ENCODE measurements at places on chromosomes 7 and 10.

DNA sequence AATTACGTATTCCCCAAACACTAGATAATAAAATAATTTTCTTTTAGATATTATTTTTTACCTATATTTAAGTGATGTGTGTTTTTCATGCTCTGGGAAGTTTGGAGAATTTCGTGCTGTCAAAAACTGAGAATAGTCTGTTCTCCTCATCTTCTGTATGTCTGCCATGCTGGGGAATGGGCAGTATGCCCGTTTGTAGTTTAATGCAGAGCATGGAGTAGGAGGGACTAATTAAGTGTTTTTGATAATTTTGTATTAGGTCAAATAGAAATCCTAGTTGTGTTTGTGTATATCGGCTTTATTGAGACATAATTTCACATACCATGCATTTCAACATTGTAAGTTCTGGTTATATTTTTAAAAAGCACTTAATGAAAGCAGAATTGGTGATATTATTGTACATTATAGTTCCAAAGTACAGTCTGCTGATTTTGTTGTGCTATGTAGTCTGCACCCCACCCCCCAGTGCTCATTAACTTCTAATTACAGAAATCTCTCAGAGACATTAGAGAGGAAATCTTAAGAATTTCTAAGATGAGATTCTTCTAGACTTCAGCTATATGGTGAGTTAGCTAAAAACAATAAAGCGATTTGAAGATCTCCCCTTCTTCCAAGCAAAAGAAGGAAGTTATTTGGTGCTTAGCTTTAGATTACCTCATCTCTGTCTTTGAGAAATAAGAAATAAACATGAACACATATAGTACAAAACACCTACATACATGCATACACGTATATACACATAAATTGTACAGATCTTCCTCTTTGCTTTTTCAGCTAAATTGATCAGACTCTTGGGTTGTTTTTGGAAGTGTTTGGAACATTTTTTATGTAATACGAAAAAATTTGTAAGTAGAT, 22.2 kb downstream of the ZRANB1 start:
- no peak for DNase-seq

DNA sequence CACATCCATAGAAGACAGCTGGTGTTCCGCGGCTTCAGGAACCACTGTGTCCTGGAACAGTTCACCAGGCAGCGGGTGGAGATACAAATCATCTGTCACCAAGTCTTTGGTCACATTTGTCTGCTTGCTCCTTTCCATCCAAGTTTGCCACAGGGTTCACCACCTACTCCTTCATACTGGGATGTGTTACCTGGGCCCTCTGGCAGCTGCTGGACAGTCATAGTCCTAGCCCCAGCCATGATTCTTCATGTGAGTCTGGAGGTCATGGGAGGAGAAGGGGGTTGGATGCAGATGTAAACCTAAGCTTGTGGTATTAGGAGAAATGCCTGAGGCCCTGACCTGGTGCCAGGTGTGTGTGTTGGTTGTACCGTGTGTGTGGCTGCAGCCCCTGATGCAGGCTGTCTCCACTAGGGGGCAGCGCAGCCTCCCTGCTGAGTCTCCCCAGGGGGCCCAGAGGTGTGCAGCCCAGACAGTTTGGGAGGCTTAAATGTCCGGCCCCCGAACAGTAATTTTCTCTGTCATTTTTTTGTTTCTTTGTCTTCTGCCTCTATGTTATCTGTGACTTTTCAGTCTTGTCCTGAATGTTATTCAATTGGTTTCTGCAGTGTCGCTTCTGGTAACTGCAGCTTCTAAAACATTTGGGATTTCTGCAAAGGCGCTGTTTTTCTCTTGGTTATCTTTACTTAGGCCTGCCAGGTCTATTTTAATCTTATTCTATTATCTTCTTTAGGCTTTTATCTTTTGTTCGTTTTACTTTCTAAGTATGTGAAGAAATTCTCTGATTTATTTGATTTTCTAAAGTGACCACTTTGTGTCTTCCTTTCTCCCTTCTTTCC, 14.8 kb downstream of the NPS start:
- DNase-seq = peak; percentile 39

- no peak for DNase-seq
These were observed 315.9 kb upstream of the LRRN3 start for GRCh38 chr7:110775046-110775445.

DNA sequence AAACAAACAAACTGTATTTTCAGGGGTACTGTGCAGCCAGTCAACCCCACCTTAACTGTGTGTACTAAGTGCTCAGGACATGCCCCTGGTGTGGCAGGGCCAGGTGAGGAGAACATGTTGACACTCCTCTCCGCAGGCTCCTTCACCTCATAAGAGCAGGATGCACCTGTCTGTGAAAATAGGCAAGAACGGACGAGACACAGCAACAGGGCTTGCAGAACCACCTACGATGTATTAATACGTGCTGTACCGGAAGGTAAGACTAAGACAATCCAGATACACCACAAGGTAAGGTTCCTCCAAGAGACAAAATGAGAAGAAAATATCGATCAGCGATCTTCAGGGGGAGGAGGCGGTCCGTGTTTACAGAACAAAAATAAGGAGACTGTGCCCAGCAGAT, 65.8 kb upstream of the CAMK2B start:
- DNase-seq = no peak

DNA sequence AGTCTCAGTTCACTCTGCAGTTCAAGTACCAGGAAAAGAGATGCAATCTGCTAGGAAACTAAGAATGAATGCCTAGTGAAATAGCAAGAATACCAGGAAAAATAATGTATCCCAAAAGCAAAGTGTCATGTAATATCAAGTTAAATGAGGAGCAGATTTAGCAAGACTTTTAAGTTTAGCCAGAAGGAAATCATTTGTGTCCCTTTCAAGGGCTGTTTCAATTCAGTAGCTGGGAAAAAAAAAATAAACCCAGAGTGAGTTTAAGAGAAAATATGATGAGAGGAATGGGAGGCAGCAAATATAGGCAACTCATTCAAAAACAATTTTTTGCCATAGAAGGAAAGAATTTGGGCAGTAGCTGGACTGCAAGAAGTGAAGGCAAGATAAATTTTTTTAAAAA, 135.8 kb downstream of the DGKB start:
- no peak for DNase-seq

DNA sequence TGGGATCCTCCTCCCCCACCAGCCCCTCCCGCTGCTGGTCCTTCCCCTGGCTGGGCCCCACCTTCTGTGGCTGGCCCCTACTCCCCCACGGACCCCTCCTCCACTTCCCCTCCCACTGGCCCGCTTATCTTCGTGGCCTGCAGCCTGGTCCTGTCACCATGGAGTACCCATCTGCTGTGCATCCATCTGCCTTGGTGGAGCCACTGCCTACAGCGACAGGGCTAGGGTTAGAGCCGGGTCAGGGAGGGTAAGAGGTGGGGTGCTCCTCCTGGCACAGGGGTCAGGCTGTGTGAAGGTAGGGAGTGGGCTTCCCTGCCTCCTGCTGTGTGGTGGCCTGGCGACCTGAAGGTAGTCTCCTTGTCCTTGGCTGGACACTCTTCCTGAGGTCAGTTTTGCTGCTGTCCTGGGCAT, 5.2 kb downstream of the ADCY1 start:
- no peak for DNase-seq

- DNase-seq = no peak
These were observed 43.8 kb downstream of the ADAMTS14 start for GRCh38 chr10:70715853-70716795.

- DNase-seq = no peak
These were observed 999.7 kb downstream of the NRG3 start for GRCh38 chr10:82874671-82875070.

- no peak for DNase-seq
These were observed 133.1 kb downstream of the MAPK8 start for GRCh38 chr10:48439581-48440041.

DNA sequence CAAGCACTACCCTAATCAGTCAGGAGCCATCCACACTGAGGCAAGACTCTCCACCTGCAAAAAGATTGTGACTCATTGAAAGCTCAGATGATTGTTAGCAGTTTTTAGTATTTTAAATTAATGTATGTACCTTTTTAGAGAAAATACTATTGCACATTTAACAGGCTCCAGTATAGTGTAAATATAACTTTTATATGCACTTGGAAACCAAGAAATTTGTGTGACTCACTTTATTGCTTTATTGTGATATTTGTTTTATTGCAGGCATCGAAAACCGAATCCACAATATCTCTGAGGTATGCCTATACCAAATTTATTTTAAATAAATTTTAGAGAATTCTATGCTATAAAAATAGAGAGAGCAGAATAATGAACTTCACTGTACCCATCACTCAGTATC, 122.0 kb downstream of the TEX36 start:
- DNase-seq = no peak

- no peak for DNase-seq
These were observed 573.9 kb downstream of the GATA3 start for GRCh38 chr10:8628351-8628750.

GRCh38 chr7:651032-651728, 75.3 kb upstream of the DNAAF5 start:
- no peak for DNase-seq

GRCh38 chr10:55410415-55410885, 609.4 kb upstream of the PCDH15 start:
- no peak for DNase-seq

DNA sequence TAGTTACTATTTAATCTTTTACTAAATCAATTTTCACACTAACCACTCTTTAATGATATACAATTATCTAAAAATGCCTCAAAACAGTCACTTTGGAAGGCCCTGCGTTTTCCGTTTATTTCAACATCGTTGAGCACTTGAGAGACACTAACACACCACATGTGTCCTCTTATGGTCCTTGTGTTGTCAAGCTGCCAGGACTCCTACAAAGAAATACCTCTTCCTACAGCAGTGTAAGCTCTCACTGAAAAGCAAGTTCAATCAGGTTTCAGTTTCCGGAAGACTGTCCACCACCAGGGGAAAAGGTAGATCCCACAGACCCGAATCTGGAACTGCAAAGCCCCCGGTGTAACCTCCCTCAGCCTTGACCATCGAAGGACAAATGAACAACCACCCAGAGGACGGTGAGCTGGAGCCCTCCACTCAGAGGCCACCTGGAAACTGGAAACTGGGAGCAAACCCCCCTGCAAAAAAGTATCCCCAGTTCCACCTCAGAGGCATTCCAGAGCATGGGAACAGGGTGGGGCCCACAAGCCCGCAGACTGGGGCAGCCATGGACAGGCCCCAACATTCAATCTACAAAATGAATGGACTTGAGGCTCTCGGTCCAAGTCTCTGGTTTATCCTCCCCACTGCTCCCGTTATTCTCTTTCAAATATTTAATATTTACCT, 37.6 kb downstream of the KCNH2 start:
- DNase-seq = no peak

DNA sequence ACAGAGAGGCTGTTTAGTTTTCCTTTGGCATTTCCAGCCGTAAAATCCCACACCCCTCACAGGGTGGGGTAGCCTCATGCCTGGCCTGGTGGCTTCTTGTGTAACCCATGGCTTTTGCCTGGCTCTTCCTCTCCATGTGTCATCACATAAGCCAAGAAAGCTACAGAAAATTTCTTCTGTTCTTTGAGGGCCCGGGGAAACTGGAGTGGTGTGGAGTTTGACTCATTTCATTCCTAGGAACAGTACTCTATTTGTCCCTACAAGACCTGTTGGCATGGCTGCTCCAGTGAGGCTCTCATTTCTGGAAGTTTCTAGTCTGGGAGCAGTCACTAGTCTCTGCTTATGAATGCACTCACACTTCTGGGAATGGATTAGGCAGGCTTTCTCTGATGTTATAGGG, 523.9 kb downstream of the SUGCT start:
- no peak for DNase-seq

- no peak for DNase-seq
These were observed 154.7 kb downstream of the PTPN20 start for GRCh38 chr10:47065903-47066302.

DNA sequence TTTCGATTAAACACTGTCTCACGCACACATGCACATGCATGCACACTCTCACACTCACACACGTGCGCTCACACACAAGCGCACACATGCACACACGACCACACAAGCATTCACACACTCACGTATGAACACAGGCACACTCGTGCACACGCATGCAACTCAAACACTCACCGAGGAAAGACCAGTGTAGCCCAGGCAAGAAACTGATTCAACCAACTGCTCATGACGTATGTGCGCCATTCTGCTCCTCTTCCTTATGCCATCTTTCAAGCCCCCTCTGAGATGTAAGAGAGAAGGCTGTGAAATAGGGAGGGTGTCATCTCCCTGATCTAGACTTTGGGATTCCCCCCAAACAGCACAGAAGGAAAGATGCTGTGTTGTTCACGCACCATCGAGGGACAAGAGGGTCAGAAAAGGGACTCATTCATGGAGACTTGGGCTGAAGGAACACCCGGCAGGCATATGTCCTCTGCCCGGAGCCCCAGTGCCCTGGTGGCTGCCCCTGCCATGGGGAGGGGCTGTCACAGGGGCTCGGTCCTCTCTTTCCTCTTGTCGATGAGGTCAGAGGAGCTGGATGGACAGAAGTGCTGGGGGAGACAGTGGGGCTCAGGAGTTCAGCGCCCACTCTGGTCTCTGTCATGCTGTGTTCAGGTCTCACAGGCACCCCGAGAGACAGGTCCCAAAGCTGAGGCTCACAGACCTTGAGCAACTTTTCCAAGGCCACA, 130.1 kb upstream of the SHH start:
- DNase-seq = no peak

GRCh38 chr7:123987445-123987844, 45.4 kb downstream of the TMEM229A start:
- no peak for DNase-seq

DNA sequence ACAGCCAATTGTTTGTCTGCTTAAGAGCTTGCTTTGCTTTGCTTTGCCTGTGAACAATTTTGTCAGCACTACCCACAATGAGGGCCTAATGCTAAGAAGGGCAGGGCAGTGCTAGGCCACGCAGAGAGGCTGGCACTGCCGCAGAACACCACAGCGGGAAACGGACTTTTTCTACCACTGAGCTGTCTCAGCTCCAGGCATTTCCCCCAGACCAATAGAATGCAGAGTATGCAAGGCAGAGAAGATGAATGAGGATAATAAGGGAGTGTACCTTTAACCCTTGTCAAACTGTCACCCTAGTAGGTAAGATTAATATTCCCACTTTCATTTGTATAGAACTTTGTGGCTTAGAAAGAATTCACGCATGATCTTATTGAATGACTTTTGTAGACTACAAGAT, 104.5 kb downstream of the SH3PXD2A start:
- no peak for DNase-seq

DNA sequence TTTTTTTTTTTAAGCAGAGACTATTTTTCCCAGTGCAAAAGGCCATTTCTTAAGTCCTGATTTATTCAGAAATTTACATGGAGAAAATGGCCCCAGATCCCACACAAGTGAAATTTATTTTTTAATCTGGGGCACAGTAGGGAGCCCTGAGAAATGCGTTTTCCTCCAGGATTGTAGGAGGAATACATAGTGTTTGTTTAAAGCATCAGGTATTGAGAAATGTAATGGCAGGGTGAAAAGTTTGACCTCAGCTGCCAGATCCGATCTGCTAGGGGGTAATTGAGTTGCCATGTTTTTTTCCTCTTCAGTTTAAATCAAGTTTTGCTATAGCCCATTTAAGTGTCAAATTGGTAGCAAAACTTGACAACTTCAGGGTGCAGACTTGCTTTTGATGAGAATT, 110.0 kb downstream of the LRMDA start:
- DNase-seq = no peak

- no peak for DNase-seq
These were observed 124.0 kb downstream of the IQUB start for GRCh38 chr7:123410273-123410904.

- peak; percentile 59 for DNase-seq
These were observed 10.8 kb downstream of the NEURL1 start for GRCh38 chr10:103504181-103504783.

Measured in DND-41 (cell line).